MM.1S (cell line): ENCODE measurements at places on chromosomes 3 and 15.
A peak's percentile ranks its signal among the peaks of the same experiment; 100 is the strongest.

DNA sequence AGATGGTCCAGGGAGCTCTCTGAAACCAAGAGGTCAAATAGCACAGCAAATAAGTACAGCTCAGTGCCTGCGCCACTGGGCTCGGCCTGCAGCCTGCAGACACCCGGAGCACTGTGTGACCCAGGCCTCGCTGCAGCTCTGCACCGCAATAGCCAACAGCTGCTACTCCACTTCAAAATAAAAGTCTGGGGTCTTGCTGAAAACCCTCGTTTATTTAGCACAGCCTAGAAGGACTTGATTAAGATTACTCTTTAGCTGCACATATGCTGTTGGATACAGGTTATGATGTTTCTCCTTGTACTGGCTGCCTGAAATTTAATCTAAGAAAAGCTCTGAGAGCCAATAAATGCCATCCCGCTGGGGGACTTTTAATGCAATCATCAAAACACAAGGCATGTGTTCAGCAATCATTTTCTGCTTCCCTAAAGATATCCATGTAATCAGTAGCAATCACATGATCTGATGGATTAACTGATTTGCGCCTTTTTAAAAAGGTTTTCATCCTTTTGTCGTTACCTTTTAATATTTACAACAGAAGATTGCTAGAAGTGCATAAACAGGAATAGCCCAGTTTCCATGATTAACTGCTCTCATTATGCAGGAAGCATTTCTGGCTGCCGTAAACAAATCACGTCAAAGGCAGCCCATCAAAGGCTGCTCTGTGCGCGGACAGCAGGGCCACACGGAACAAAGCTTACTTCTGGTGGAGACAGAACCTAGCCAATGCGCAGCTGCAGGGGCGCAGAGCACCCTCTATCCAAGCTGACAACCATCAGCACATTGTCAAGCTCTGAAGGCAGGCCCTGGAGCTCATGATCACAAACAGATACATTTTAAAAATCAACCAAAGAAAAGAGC, 58.8 kb downstream of the CLASP2 start:
- DNase-seq = peak; percentile 91

DNA sequence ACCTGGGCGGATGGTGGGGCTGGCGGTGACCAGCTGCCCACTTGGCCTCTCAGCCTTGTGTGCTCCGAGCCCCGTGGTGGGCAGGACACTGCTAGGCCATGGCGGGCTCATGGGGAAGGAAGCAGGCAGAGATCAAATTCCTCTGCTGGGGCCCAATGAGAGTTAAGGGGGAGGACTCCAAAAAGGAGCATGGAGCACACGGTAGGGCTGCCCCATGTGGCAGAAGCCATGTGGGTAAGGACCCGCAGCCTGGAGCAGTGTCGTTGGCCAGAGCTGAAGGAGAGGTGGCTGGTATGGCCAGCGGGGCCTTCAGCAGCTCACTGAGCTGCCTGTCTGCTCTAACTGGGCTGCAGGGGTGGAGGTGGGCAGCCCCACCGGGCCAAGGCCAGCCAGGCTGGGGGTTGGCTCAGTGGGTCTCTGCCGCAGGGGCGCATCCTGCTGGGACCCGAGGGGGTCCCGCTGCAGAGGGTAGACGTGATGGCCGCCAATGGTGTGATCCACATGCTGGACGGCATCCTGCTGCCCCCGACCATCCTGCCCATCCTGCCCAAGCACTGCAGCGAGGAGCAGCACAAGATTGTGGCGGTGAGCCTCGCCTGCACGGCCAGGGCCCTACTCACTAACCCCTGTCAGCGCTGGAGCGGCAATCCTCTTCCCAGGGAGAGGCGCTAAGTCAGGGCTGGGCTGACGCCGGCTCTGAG, 11.3 kb downstream of the STAB1 start:
- no peak for DNase-seq

GRCh38 chr15:44394062-44394461, 33.4 kb upstream of the CTDSPL2 start:
- no peak for DNase-seq

DNA sequence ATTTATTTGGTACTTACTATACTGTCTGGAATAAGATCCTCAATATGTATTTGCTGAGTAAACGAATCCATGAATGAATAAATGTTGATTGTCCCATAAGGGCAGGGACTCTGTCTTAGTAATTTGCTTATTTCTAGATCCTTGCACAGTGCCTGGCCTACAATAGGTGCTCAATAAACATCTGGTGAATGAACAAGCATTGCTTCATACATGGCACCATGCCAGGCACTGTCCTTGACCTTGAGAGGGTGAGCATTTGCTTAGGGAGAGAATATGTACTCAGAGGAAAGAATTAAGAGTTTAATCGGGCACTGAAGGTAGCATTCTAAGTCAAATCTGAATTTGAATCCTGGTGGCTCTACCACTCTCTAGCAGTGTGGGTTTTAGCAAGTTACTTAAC, 282.1 kb downstream of the THSD4 start:
- no peak for DNase-seq

GRCh38 chr3:13424141-13424844, 4.2 kb upstream of the NUP210 start:
- no peak for DNase-seq

DNA sequence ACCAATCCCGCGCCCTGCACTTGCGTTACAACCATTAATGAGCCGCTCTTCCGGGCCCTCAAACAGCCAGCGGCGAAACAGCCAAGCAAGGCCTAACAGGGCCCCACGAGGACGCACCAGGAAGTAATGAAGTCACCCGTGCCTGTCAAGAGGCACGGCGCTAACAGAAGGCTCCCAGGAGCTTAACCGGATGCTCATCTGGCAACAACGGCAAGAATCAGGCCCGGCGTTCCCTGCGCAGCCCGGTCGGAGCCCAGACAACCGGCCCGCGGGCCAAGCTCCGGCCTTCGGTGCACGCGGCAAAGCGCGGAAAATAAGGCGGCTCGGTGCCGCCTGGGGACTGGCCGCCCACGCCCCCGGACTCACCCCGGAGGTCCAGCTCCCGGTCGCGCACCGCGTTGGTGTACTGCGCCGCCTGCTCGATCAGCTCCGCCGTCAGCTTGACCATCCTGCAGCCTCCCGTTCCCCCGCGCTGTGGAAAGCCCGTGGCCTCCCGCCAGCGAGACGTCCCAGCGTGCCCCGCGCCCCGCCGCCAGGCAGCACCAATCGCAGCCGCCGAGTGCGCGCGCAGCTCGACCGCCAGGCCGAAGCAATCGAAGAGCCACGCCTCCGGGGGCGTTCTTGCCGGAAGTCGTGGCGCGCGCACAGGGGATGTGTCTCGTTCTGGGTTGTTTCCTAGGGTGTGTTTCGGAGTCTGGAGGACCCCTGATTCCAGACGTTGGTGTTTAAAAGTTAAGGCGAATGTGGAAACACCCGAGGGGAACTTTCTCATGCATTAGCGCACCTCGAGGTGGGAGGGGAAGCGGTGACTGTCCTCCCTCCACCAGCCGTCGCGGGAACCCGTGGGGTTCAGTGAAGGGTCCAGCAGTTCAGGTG, at the start of gene SNRPA1:
Gene SNRPA1 (minus strand): TSS at position 518 of the 876 bp plus-strand sequence. CDS start 70 bp downstream, at position 448.
- DNase-seq = peak; percentile 98

GRCh38 chr15:90336705-90337141, 15.4 kb upstream of the ZNF774 start:
- DNase-seq = no peak

DNA sequence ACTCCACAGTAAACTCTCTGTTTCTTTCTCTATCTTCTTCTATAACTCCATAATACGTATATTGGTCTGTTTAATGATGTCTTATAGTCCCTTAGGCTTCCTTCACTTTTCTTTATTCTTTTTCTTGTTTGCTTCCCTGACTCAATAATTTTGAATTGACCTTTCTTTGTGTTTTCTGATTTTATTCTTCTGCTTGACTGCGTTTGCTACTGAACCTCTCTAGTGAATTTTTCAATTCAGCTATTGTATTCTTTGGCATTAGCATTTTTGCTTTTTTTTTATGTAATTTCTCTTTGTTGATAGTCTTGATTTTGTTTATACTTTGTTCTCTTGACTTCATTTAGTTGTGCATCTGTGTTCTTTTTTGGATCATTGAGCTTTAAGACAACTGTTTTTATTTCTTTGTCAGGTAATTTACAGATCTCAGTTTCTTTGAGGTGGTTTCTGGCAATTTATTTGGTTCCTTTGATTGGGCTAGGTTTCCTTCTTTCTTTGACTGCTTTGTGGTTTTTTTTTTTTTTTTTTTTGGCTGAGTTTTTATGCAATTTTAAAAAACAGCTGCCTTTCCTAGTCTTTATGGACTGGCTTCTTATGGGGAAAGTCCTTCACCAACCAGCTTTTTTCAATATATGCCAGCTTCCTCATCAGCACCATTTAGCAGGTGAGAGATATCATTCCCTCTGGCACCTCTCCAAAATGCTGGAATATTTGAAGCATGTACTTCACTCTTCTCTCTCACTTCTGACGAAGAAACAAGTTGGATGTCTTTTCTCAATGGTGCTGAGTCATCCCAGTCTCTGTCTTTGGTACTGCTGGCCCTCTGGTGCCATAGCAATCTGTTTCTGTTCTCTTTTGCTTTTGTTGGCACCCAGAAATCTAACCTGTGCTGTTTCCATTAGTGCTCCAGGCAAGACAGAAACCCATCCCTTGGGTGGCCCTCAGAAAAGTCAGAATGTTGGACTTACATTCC, 17.6 kb downstream of the RSRC1 start:
- DNase-seq = peak; percentile 52
